ENCODE measurements at places on chromosomes 1 and 21.

GRCh38 chr1:110384581-110385321 lies 6.1 kb downstream of the SLC16A4 start:
- no peak for DNase-seq

- DNase-seq: no peak
Observed at GRCh38 chr1:59107516-59107915, 189.4 kb upstream of the FGGY start.

- DNase-seq: no peak
Observed at GRCh38 chr1:29574871-29575270, 338.5 kb downstream of the PTPRU start.

DNA sequence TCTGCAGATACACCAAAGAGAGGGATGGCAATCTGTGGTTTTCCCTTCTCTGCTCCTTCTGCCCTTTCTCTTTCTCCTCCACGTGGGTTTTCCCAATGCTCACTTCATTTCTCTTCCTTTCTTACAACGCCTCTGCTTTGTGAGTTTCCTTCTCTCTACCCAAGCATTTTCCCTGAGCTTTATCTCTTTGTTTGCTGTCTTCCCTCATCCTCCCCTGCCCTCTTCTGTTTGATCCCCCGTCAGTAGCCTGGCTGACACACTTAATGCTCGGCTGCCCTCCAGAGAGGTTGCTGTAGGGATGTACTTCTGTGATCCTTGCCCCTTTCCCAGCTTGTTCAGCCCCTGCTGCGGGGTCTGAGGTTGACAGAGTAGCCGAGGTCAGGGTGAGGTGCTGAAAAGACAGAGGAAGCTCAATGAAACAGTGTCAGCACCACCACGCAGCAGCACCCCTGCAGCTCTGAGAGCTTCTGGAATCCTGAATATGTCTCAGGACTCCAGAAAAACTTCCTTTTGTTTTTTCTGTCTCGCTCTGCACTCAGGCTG lies 6.0 kb downstream of the EDARADD start:
- DNase-seq: no peak

GRCh38 chr1:15314328-15315281 lies 67.6 kb downstream of the FHAD1 start:
- DNase-seq: no peak

- no peak for DNase-seq
Observed at GRCh38 chr1:234555390-234556024, 54.5 kb downstream of the IRF2BP2 start.
